ENCODE measurements at places on chromosomes 12 and 14.

DNA sequence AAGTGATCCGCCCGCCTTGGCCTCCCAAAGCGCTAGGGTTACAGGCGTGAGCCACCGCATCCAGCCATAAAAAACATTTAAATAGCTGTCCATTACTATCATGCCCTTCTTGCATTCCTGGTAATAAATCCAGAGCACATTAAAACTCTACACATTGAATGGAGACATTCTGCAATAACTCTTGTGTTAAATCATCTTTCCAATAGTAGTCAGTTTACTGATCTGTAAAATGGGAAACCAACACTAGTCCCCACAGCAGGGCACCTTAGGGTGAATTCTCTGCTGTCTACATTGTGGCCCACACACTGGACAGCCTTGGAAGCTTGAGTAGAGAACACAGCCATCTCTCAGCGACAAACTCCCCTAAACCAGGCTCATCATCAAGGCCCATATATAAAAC is 85.5 kb upstream of the NUDT4 start:
- no peak for DNase-seq

- no peak for DNase-seq
Observed at GRCh38 chr12:93741659-93742109, 64.5 kb downstream of the CRADD start.

DNA sequence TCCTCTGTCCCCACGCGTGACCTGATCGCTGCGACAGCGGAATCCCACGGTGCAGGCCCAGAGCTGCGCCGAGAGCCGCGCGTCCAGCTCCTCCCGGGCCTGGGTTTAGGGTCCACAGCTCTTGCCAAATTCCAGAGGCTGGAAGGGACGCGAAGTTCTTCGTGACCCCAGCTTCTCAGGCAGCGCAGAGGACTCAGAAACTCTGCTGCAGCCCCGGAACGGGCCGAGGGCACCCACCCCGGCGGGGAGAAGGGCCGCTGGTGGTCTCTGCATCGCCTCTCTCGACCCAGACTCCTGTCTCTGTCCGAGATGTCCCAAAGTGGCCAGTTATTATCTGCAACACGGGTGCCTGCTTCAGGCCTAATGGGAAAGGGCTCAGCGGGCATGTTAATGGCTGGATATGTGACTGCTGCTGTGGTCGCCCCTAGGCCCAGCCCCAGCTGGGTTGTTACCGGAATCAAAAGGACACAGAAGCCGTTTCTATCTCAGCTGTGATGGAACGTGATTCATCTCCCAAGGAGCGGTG is 236.4 kb downstream of the VRK1 start:
- DNase-seq = no peak

DNA sequence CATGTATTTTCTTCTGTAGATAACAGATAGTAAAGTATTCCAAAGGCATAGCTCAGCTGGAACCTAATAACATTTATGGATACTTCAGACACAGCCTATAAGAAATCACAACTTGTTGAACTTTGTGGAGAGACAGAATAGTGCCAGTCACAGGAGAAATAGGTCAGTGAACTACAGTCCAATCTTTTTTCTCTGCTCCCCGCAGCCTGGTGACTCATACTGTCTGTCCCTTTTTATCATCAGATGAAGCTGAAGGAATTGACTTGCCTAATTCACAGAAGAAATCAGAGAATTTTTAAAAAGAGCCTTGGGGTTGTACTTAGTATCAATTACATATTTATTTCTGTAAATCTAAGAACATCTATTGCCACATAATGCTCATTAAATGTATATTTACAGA is 222.3 kb downstream of the ALG10 start:
- no peak for DNase-seq

DNA sequence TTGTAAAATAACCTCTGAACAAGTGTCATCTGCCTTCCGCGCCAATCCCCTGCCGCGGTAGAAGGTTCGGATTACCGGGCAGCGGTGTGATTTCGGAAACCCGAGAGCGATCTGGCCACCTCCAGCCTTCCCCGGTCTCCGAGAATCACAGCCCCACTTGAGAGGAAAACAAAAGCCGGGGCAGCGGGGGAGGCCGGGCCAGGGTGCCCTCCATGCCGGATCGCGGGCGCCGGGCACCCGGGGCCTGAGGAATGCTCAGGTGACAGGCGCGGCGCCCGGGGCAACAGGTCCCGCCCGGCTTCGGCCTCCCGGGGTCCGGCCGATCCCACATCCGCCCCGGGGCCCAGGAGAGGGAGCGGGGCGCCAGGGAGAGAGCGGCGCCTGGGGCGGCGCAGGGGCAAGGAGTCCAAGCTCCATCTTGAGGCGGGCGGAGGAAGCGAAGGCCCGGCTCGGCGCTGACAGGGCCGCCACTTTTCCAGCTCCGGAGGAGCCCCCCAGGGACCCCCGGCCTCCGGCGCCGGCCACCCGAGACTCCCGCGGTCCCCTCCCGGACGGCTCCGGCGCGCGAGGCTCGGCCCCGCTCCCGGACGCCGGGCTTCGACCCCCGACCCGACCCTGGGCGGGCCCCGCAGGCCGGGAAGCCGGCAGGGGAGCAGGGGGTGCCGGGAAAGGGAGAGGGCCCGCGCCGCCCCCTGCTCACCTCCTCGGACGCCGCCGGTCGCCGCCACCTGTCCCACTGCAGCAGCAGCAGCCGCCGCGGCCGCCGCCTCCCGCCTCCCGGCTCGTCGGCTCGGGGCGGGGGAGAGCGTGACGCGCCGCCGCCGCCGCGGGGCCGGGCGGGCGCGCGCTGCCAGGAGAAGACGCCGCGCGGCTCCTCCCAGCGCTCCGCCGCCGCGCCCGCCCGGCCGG is at the start of gene CLIP1:
Gene CLIP1, minus strand, starts transcription at position 849 of the 909 bp plus-strand sequence. CDS start 42,217 bp downstream, outside the sequence.
- no peak for DNase-seq

- DNase-seq = no peak
Observed at GRCh38 chr12:107488666-107489065, 196.9 kb upstream of the PWP1 start.

- no peak for DNase-seq
Observed at GRCh38 chr12:103279444-103279843, 216.3 kb downstream of the C12orf42 start.

- no peak for DNase-seq
Observed at GRCh38 chr14:64659366-64659765, 44.9 kb upstream of the PLEKHG3 start.

DNA sequence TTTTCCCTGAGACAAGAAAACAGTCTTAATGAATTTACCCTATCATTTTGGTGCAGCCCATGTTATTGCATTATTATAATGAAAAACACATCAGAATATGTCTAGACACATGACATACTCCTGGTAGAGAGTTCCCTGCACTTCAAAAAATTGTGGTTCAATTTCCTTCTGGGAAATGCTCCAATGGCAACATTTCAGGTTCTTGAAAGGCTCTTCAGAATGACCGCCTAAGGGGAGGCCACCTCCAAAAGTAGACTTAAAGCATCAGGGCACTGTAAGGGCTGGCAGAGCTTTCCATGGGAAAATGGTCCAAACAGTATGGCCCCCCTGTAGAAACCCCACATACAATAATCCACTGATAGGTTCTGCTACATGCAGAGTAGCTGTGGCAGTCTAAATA is 110.7 kb downstream of the SLC25A21 start:
- no peak for DNase-seq

DNA sequence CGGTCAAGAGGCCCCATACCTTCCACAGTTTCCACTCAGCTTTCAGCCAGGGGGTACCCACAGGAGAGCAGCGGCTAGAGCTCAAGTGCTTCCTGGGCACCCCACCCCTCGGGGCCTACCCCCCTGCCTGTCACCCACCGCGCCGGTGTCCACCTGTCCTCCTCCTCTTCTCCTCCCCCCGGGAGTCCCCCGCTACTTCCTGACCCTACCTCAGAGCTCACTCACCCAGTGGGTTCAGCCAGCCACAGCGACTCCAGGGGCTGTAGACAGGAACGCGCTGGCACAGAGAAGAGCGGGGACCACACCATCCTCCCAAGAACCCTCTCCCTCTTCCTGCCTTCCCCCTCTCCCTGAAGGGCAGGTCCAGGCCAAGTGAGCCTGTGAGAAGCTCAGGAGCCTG is 123.0 kb downstream of the ESRRB start:
- no peak for DNase-seq

- no peak for DNase-seq
Observed at GRCh38 chr12:90940872-90941499, 14.0 kb downstream of the CCER1 start.

GRCh38 chr12:67152451-67152850 is 116.7 kb upstream of the CAND1 start:
- DNase-seq = no peak

- no peak for DNase-seq
Observed at GRCh38 chr12:3533703-3534386, 42.8 kb downstream of the PRMT8 start.

- no peak for DNase-seq
Observed at GRCh38 chr12:105078712-105079570, 5.3 kb downstream of the ALDH1L2 start.

DNA sequence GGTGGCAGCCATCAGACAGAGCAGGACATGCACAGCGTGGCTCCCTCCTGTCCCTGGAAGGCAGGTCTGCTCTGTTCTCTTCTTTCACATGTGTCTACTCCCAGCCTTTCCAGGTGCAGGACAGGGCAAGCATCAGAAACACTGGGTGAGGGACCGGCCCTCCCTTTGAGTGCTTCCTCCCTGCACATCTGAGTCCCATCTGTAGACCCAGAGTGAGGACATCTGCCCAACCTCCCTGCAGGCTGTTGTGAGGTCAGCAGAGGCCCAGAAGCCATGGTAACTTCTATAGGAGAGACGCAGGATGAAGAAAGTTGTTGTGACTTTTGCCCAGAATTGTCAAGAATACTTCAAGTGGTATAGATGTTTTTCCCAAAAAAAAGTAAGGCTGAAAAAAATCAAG is 282.7 kb downstream of the CACNA1C start:
- DNase-seq = no peak

DNA sequence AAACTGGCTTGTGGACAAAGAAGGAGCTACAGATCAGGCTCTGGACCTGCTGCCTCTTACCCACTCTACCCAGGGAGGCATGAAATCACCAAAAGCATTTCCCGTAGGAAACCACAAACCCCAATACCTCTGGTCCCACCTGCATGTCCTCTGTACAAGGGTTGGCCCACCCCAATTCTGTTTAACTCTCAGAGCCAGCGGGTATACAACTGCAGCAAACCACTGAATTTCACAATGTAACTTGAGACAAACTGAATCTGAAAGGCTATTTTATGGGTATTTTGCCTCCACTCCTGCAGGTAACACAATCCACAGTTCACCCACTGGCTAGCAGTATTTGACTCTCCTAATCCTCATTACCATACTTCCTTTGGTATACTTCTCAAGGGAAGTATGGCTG is 16.5 kb downstream of the SIX1 start:
- no peak for DNase-seq

DNA sequence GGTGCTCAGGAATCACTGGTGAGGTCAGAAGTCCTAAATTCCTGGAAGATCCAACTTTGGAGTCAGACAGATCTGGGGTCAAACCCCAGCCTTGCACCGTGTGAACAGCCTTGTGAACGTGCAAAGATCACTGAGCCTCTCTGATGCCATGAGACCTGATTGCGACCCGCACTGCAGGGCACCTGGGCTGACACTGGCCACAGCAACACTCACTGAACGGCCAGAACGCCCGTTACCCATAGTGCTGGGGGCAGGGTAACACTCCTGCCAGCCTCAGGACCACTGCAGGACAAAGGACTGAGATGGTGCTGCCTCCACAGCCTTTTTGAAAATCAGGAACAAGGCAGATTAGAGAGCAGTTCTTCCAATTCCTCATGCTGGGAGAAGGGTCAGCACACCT is 28.3 kb downstream of the CHGA start:
- no peak for DNase-seq

DNA sequence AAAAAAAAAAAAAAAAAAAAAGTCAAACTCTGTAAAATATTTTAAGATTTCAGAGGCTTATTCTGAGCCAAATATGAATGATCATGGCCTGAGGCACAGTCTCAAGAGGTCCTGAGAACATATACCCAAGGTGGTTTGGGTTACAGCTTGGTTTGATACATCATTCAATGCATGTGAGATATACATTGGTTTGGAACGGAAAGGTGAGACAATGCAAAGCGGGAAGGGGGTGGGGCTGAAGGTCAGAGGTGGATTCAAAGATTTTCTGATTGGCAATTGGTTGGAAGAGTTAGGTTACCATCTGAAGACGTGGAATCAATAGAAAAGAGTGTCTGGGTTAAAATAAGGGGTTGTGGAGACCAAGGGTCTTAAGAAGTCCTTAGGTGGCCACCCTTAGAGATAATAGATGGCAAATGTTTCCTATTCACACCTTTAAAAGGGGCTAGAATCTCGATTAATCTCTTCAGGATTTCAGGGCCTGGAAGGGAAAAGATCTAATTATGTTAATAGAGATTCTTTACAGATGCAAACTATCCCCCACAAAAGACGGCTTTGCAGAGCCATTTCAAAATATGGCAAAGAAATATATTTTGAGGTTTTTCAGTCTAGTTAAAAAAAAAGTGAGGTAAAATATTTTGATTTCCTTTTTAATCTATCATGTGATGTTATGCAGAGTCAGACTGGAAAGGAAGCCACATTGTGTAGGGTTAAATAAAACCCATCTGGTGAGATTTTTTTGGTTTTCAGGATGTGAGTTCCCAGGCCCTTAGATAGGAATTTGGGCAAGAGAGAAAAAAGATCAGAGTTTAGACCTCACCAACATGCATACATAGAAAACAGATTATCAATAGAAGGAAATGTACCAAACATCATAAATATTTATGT is 173.8 kb upstream of the CNOT2 start:
- DNase-seq = no peak

DNA sequence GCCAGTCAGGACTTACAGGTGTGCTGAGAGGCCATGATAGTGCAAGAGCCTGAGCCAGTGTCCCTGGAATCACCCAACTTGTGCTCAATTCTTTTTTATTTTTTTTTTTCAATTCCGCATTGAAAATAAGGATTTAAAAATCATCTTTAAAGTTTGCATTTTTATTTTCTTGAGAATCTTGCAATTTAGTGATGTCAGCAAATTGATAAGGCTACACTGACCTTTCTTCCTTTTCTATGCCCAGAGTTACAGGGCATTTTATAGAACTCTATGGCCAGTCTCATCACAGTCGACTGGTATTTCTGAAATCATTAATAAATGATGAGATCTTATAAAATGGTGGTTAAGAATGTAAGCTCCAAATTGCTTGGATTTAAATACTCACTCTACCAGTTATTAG is 63.3 kb upstream of the PRKD1 start:
- DNase-seq = no peak

- no peak for DNase-seq
Observed at GRCh38 chr12:98873776-98874175, 228.7 kb downstream of the APAF1 start.

DNA sequence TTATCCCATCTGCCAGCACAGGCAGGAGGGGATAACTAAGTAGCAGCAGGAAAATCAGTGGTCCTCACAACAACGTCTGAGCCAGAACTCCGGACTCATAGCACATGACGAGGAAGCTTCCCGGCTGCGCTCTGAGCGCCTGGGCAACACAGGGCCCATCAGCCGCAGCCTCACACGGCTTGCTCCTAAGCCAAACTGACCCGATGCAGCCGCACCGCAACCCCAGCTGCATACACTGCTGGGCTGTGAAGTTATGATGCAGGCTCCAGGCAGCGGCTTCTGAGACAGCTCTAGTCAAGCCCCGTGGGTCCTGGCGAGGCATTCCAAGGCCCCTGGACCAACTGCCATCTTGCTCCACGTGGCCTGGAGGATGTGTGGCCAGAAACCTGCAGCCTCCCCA is 28.1 kb downstream of the ZFYVE21 start:
- DNase-seq = no peak
